ENCODE measurements at places on chromosomes 4 and X.

DNA sequence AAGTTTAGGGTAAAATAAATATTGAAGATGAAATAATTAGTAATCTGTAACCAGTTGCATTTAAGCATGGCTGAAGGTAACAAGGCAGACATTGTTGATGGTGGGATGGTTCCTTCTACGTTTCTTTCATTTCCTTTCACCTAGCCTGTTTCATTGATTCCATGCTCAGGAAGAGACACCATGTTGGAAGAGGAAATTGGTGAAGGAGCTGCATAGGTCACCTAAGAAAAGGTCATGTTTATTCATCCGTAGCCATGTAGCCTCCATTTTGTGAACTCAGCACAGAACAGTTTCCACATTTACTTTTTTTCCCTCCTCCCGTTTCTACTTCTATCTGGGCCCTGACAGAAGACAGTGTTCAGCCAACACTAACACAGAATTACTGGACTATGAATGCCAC is 3.8 kb downstream of the ADH1B start:
- DNase-seq, result no peak

GRCh38 chr4:140648716-140649308 is 80.1 kb upstream of the UCP1 start:
- no peak for DNase-seq

DNA sequence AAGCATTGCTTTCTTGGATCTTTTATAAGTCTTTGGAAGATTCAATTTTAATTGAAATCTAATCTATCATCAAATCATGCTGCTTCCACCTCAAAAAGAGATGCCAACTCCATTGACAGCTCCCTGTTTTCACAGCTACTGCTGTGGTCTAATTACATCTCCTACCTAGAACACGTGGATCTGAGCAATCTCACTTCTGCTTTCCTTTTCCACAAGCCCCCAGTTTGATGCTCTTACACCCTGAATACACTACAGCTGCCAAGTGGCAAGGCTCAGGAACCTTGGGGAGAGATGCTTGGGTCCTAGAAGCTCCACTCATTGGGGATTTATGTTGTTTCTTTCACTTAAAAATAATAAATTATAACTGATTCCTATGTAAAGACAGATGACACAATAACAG is 172.0 kb downstream of the CFAP299 start:
- DNase-seq, result no peak

- DNase-seq, result no peak
Measured at GRCh38 chr4:53608649-53609048, 17.4 kb upstream of the LNX1 start.

GRCh38 chr4:575281-576141 is 584 bp downstream of the TMEM271 start:
- peak; percentile 49 for DNase-seq

GRCh38 chr4:4583606-4584005 is 41.8 kb upstream of the STX18 start:
- DNase-seq, result no peak

DNA sequence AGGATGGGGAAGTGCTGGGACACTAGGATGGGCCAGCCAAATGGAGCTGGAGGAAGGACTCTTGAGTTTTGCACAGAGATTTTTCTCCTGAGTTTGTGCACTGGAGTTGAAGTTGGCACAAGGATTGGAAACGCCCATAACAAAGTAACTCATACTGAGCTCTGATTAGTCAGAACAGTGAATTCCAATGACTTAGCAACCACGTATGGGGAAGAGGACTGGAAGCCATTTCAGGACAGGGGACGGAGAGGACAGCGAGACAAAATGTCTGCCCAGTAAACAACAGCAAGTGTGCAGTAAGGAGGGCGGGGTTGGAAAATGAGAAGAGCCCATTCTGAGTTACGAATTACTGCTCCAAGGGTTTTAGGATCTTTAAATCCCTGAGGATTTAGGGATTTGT is 5.9 kb downstream of the RIPPLY1 start:
- no peak for DNase-seq

DNA sequence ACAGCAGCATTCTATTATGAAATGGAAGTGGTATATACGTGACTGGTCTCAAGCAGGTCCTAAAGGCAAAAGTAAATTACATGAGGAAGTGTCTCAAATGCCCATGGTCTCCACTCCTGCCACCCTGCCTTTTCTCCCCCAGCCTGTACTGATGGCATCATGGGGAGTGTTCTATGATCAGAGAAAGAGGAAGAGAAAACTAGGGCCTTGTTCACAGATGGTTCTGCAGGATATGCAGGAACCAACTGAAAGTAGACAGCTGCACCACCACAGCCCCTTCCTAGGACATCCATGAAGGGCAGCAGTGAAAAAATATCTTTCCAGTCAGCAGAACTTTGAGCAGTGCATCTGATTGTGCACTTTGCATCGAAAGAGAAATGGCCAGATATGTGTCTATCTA is 901.5 kb downstream of the ARAP2 start:
- no peak for DNase-seq

- DNase-seq, result no peak
Measured at GRCh38 chr4:155599085-155599484, 67.6 kb upstream of the GUCY1A1 start.

GRCh38 chrX:74179071-74179470 is 124.9 kb upstream of the ZCCHC13 start:
- DNase-seq, result no peak

DNA sequence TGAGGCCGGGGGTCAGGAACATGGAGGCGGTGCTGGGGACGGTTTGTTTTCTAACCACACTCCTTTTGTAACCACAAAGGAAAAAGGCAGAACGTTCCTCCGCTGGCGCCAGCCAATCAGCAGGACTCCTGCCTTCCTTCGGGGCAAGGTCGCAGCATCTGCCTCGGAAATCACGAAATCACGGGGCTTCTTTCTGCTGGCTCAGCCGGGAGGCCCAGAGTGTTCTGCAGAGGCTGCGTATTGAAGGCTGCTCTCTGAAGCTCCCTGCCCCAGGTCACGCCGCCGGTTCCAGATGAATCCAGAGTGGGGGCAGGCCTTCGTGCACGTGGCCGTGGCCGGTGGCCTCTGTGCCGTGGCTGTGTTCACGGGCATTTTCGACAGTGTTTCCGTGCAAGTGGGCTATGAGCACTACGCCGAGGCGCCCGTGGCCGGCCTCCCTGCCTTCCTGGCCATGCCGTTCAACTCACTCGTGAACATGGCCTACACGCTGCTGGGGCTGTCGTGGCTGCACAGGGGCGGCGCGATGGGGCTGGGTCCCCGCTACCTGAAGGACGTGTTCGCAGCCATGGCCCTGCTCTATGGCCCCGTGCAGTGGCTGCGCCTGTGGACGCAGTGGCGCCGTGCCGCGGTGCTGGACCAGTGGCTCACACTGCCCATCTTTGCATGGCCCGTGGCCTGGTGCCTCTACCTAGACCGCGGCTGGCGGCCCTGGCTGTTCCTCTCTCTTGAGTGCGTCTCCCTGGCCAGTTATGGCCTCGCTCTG is 9.4 kb downstream of the TMEM187 start:
- no peak for DNase-seq

DNA sequence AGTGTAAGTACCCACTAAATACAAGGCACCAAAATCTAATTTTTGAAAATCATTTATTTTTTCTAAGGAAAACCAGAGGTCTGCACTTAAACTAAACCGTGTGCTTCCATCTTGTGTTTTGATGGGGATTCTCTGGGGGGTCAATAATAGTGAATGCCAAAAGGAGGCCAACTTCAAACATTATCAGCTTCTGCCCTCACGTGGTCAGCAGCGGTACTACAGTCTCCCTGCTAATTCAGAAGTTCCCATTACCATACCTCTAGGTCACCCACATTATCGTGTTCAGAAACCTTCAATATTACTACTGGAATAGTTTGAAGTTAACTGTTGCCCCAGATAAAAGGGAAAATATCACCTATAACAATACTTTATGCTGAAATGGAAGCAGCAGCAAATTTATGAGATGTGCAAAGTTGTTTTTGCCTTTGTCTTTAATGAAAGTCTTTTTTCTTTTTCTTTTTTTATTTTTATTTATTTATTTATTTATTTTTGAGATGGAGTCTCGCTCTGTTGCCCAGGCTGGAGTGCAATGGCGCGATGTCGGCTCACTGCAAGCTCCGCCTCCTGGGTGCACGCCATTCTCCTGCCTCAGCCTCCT is 17.3 kb downstream of the CTPS2 start:
- no peak for DNase-seq

- no peak for DNase-seq
Measured at GRCh38 chrX:32592786-32593185, 618.6 kb downstream of the DMD start.

DNA sequence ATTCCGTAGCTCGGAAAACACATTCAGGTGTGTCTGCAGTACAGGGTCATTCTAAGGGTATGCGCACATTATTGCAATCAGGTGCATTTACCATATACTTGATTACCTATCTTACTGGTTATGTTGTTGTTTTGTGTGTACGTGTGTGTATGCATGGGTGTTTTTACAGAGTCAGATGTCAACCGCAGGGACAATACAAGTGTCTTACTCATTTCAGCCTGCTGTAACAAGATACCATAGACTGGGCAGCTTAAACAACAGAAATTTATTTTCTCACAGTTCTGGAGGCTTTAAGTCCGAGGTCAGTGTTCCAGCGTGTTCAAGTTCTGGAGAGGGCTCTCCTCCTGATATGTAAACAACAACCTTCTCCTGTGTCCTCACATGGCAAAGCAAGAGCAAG is 316.7 kb downstream of the DMD start:
- DNase-seq, result no peak

DNA sequence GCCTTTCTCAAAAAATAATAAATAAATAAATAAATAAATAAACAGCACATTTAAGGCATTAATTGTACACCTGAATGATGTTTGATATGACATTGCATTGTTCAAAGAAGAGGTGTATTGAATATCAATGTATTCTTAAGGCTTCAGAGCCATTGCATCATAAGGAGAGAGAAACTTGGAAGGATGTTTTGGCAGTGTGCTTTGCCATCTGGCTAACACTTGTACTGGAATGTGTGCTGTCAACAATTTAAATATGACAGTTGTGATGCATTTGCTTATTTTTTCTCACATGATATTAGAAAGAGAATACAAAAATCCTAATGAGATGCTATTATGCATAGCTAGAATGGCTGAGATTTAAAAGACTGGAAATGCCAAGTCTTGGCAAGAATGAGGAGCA is 67.8 kb downstream of the FAM133A start:
- DNase-seq, result no peak

DNA sequence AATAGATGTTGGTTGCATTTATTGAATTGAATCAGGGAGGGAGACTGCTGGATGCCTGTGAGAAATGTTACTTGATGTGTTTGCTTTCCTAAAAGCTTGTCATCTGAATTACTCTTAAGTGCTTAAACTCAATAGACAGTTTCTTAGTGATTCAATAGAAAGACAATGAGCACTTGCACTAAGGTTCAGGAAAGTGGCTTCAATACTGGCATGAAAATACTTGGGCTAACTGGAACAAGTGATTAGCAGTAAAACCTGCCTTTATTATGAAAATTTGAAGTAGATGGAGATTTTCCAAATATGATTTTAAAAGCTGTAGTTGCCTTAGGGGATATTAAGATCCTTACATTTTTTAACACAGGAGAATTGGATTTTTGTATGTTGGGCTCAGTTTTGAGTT is 123.3 kb downstream of the RNF150 start:
- DNase-seq, result no peak

DNA sequence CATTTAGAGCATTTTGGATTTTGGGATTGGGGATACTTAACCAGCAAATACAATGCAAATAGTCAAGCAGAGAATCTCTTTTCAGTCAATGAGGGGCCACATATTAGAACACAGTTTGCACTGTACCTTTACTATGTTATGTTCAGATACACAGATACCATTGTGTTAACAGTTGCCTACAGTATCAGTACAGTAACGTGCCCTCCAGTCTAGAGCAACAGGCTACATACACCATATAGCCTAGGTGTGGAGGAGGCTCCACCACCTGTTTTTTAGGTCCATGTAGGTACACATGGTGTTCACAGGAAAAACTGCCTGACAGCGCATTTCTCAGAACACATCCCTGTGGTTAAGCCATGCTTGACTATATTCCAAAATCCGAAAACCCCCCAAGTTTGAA is 9.1 kb downstream of the GRPEL1 start:
- no peak for DNase-seq

DNA sequence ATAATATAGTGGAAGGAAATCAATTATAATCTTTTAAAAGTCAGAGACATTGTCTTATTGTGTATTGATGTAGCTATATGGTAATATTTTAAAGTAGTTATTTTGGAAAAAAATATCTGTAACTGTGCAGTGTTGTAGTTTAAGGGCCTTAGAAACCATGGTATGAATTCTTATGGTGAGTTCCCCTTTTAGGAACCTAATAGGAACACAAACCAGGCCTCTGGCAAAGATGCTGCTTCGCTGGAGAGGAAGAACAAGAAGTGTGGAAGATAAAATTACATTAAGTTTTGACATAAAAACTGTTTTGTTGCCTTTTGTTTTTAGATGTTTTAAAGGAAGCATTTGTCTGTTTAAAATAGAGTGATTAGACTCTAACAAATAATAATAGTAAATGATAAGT is 10.9 kb upstream of the TMPRSS11D start:
- DNase-seq, result no peak

- peak; percentile 94 for DNase-seq
Measured at GRCh38 chr4:118684873-118685811, at the start of gene METTL14. TSS of gene METTL14 (plus strand) at chr4:118685392. CDS start at chr4:118685535, 143 bp downstream.

GRCh38 chrX:18390941-18391538 is 34.4 kb upstream of the CDKL5 start:
- peak; percentile 27 for DNase-seq

DNA sequence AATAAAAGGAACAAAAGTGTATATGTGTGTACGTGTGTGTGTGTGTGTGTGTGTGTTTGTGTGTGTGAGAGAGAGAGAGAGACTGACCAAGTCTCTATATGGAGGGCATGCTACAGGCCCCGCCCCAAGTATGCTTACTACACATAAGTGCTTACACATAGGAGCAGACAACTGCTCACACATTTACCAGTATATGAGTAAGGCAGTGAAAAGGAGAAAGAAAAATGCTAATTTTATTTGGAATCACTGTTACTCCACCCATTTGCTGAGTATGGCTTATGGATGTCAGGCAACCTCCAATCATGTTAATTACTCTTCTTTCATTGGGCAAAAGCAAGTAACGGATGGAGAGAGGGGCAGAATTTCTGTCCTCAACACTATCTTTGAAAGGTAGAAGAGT is 107.6 kb upstream of the STK26 start:
- no peak for DNase-seq

DNA sequence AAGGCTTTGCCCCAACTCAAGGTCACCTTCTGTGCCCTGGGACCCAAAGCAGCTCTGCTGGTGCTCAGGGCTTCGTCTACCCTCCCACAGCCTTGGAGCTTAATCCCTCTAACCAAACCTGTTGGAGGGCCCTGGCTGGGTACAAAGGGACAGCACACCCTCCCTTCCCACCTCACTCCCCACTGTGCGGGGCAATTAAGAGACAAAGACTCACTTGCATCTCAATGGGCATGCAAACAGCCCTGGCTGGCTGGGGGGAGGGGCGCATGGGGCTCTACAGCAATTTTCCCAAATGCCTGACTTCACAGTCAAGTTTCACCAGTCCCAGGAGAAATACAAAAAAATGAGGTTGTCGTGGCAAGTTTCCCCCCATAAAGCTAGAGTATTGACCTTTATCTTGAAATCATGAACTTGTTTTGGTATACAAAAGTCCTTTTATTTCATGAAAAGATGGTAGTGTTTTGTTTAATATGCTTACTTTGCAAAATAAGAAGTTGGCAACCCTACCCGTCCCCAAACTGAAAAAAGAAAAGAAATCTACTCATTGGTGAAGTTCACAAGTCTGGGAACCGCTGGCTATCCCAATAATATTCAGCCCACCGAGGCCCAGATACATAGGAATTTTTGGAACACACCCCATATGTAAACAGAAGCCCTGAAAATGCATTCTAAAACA is 4.1 kb upstream of the CD99L2 start:
- no peak for DNase-seq

GRCh38 chr4:55887594-55887993 is 34.1 kb downstream of the EXOC1 start:
- DNase-seq, result no peak

Data from right renal pelvis (tissue), 4 donors.